Stimulated activated CD4-positive, alpha-beta T cell treated with anti-CD3 and anti-CD28 coated beads, Interleukin-15, amount 100 ng/mL, for 1 hour (primary cell): ENCODE measurements at places on chromosomes 2 and 18.

- DNase-seq = no peak
Observed at GRCh38 chr18:26843760-26844159, 21.7 kb downstream of the AQP4 start.

DNA sequence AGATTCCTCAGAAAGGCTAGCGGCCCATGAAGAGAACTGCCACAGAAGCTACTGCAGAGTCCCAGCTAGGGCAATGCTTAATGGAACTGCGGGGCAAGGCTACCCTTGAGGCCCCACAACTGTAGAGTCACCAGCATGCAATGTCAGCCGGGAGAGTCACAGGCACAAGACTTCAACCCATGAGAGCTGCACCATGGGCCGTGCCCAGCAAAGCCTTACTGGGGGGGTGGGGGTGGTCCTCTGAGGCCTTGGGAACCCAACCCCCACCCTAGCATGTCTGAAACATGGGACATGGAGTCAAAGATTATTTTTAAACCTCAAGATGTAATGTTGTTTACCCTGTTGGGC is 20.2 kb downstream of the DPP4 start:
- DNase-seq = no peak

DNA sequence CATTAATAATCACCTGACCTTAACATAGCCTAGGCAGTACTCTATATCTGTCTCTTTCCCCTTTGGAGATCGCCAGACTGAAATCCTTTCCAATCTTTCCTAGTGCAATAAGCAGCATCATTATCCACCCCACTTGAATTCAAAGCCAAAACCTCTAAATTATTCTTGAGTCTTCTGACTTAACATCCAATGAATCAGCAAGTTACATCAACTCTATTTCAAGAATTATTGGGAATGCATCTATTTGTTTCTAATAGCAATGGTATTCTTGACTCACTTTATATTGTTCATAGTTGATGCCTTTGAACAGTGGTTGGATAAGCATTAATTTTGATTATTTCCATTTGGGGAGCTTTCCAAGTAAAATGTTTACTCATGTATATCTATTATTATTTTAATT is 144.8 kb downstream of the ZNF804A start:
- DNase-seq = no peak

- DNase-seq = no peak
Observed at GRCh38 chr18:71807586-71807985, 736.6 kb downstream of the CBLN2 start.

DNA sequence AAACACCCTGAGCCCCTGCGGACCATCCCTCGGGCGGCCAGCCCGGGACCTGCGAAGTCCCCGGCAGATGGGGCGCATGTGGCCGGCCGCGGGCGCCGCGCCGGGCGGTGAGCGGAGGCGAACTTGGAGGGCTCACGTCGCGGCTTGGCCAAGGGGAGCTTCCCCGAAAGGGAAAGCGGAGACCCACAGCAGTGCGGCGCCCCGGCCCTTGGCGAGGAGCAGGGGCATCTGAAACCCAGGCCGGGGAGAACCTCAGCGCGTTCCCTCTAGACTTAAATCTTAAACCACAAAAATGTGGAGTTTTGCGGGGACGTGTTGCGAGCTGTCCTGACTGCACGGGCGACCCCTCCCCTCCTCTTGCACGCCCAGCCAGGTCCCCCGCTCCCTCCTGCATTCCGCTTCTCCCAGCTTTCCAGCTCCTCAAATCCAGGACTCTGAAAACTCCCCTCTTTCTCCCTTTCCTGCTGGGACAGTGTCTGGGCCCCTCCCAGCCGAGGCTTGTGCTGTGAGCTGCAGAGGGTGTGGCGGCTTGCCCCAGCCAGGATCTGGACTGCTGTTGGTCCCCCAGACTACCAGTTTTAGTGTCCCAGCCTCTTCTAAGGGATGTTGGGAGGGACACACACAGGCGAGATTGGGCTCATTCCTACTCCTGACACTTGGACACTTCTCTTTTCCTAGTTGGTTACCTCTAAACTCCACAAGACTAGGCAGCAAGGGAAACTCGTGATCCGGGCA is 1.3 kb downstream of the FMNL2 start:
- DNase-seq = no peak

DNA sequence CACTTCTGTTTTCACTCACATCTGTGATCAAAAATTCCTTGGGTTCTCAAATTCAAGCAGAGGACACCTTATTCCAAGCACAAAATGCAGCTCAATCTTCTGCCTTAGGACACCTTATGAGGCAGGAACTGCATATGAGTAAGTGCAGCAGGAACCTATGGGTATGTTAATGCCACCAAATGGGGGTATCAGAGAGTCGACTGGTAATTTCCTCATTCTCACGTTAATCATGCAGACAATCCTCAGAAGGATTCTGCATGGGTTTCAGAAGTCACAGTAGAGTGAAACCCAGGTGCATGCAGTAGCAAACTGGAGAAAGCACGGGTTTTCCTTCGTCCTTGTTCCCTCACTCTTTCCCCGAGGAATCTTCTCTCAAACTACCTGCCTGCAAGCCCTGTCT is 452.8 kb downstream of the CBLN2 start:
- DNase-seq = no peak

- no peak for DNase-seq
Observed at GRCh38 chr2:162379719-162380580, 36.0 kb downstream of the GCA start.
